SK-N-DZ (cell line): ENCODE measurements at places on chromosomes 2 and 18.

- no peak for DNase-seq
Observed at GRCh38 chr2:8570637-8571036, 111.2 kb upstream of the ID2 start.

- DNase-seq, result peak; percentile 89
Observed at GRCh38 chr2:231713730-231714638, 5.7 kb downstream of the PTMA start.

DNA sequence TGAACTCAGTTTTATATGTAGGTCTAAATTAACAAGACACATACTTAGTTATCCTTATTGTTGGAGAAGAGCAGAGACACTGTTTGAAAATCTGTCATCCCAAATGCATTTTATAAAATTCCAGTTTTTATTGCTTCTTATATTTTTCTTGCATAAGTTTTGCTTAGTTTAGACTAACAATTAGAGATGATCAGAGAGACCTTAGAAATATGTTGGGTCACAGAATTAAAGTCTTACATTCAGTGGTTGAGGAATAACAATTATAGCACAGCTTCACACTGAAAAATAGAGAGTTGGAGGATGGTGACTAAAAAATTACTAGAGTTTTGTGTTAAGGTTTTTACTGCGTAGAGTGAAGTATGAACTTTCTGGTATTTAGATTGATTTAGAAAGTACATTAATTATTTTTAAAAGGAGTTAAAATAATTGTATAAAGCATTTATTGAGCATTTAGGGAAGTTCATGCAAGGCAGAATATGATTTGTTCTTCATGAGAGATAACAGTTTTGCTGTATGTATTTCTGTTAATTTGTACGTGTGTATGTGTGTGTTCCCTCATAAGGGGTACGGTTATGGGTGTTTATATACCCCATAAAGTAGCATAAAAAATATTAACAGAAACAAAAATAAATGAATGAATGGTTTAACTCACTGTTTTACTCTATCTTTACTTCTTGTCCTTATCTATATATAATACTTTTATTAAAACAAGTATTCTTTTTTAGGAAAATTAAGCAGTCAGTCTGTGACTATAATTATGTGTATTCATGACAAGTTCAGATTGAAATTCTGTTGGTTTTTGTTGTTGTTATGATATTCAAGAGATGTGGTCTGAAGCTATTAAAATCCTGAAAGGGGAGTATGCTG, 31.2 kb downstream of the DDX1 start:
- DNase-seq, result peak; percentile 91

- no peak for DNase-seq
Observed at GRCh38 chr2:145593991-145594614, 1074.2 kb upstream of the ZEB2 start.

DNA sequence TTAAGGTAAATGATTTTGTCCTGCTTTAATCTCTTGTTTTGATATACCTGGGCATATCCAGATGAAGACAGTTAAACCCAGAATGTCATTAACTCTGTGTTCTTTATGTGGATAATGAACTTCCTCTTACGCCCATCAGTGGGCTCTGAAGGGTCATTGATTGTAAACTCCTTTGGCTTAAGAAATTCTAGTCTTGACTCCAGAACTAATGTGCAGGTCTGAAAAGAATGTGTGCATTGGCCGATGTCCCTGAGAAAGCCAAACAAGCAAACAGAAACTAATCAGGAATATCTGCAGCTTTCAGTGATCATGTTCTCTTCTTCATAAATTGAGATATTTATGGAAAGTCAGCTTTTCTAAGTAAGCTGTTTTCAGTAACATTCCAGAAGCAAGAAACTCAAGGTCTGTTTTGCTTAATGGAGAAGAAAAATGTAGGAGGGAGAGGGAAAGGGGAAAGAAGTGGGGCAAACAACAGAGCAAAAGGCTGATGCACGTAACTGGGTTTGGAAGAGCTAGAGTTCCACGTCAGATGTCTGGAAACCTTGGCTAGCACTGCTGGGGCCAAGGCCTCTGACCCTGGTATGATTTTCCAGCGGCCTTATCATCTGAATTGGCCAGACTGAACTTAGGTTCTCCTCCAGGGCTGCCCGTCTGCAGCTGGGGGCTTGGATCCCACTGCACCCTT, 61.3 kb upstream of the FHL2 start:
- no peak for DNase-seq

GRCh38 chr2:119157850-119158511, 570 bp downstream of the C1QL2 start:
- no peak for DNase-seq

DNA sequence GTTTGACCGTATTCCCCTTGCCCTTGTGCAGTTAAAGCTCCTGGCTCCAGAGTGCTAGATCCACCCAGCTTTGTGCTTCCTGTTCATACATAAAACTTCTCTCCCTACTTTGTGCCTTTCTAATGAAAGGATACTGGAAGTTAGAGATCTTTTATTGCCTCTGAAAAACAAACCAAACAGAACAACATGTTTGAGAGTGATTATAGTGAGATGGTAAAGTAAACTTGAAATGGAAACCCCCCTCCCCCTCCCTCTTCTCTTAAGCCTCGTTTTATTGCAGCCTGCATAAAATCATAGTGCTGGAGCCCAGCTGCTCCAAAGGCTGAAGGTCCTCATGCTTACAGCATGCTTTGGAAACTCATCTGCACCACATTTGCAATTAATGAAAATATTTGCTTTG, 125.1 kb downstream of the TANC1 start:
- no peak for DNase-seq

DNA sequence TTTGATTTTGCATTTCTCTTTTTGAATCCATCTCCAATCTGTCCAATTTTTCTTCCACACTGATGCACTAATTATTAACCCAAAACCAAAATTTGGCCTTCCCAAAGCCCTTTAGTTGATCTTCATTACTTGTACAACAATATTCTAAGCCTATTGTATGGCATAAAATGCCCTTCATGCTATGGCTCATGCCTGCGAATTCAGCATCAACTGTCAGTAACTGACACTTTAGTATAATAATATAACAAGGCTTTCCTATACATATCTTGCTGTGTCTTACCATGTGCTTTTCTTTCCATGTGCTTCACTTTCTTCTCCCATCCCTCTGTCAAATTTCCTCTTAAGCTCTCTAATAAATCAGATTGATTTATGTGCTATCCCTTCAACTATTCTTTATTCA, 154.0 kb upstream of the TFPI start:
- no peak for DNase-seq

DNA sequence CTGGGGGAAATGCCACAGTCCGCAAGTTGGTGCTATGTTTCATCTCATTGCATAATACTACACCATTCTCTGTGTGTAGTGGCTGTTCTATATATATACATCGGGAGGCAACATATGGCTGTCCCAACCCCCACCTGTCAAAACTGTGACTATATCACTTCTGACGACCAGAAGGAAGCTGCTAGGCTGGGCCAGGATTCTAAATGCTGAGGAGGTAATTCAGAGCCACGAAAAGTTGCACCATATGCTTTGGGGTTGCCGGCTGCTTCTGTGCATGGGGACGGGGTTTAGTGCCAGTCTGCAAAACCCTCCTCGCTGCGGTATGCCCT, 117.3 kb downstream of the MSH2 start:
- no peak for DNase-seq

GRCh38 chr2:170425281-170425751, 247.4 kb downstream of the MYO3B start:
- DNase-seq, result no peak

GRCh38 chr2:101433465-101433864, 41.4 kb downstream of the RFX8 start:
- DNase-seq, result no peak

- no peak for DNase-seq
Observed at GRCh38 chr2:106178716-106179115, 15.4 kb downstream of the UXS1 start.

DNA sequence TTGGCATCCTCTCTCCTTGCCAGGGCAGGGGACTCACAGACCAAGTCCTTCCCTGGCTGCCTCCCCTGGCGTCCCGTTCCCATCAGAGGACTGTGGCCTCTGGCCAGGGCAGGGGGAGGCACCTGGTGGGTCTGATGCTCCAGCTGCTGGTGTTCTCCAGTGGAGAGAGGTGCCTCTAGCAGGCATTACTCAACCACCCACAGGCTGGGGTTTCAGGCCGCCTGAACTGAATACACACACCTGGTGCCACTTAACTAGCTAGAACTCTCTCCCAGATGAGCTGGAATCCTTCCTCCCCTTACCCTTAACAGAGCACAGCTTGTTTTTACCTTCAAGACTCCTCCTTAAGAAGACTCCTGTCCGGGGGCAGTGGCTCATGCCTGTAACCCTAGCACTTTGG, 37.7 kb upstream of the CNGA3 start:
- DNase-seq, result no peak

GRCh38 chr2:42025151-42025582, 22.7 kb upstream of the PKDCC start:
- peak; percentile 83 for DNase-seq

- no peak for DNase-seq
Observed at GRCh38 chr2:178666458-178666857, 140.8 kb downstream of the TTN start.

- peak; percentile 32 for DNase-seq
Observed at GRCh38 chr18:47754311-47755101, 176.0 kb downstream of the SMAD2 start.

DNA sequence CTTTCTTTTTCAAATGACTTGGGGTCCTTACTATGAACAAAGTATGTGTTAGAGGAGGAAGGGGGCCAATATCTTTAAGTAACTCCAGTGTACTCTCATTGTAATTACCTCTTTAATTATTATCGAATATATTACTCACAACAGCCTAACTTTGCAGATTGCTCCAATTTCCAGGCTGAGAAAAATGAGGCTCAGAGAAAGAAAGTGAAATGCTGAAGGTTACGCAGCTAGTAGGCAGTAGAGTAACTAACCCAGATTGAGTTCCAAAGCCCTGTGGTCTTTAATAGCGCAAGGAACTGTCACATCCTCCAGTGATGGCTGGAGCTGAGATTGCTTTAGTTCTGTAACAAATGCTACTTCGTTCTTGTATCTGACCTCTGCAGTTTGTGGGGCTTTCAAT, 2.2 kb upstream of the GYPC start:
- DNase-seq, result no peak

GRCh38 chr18:57915865-57916582, 112.9 kb upstream of the ATP8B1 start:
- DNase-seq, result peak; percentile 48

DNA sequence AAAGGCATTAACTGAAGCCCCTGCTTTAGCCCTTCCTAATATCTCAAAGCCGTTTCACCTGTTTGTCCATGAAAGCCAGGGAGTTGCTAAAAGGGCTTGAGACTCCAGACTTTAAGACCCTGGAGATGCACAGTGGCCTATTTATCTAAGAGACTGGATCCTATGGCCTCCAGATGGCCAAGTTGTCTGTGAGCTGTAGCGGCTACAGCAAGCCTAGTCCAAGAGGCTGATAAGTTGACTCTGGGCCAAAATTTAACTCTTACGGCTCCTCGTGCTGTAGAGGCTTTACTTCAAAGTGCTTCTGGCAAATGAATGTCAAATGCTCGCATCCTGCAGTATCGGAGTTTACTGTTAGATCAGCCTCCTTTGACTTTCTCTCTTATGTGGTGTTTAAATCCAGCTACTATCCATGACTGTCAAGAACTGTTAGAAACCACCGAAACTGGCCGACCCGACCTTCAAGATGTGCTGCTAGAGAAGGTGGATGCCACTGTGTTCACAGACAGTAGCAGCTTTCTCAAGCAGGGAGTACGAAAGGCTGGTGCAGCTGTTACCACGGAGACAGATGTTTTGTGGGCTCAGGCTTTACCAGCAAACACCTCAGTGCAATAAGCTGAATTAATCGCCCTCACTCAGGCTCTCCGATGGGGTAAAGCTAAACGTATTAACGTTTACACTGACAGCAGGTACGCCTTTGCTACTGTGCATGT, 336.7 kb upstream of the CNTNAP5 start:
- no peak for DNase-seq

DNA sequence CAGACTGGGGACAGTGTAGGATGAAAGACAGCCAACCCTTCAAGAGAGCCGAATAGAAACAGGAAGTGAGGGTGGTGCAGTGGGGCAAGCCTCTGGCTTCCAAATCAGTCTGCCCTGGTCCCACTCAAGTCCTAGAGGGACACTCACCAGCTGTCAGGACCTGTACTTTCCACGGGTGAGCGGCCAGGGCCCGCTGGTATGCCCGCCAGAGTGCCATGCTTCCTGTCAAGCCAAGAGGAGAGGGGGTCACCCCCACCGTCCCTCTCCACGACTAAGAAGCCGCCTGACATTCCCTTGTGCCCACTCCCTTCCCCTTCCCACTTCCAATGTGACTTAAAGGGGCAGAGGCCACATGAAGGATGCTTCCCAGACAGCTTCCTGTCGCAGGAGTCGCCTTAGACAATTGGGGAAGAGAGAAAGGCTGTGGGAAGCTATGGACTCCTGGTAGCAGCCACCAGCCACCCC, 564 bp downstream of the MPV17 start:
- no peak for DNase-seq

- DNase-seq, result no peak
Observed at GRCh38 chr2:852168-852567, 98.5 kb upstream of the SNTG2 start.

DNA sequence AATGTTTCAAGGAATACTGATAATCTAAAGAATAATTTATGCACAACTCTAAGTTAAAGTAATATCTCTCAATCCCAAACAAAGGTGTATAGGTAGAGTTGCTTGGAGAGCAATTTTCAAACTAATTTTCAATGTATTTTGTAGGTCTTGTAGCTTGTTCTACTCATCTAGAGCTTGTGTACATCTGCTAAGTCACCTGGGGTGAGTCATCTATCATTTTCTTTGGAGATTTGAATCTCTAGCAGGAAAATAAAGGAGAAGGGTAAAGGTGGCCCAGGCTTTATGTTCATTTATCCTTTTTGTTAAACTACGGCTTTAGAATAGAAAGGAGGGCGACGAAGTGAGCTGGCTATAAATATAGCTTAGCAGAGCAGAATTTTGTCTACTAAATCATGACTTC, 76.8 kb upstream of the THUMPD2 start:
- DNase-seq, result no peak

DNA sequence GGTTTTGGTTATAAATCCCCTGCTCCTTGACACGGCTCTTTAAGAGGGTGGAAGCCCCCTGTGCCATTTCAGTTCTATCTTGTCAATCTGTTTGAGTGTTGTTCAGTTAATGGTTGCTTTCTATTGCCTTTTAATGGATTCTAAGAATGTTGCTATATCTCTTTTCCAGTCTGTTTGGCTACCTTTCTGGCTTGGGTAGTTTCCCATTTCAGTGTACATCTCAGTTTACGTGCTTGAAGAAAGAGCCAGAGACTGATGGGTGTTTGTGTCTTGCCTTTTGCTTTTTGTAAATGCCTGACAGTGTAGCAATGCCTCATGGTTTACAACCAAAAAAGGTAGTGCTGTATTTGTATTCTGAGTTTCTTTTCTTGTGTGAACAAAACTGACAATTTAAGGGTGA, 45.3 kb downstream of the SPATS2L start:
- no peak for DNase-seq

- no peak for DNase-seq
Observed at GRCh38 chr2:172296267-172297046, 130.9 kb upstream of the ITGA6 start.

GRCh38 chr18:60826346-60826745, 453.8 kb upstream of the MC4R start:
- DNase-seq, result no peak
